ENCODE measurements at places on chromosomes 5 and 9.
A peak's percentile ranks its signal among the peaks of the same experiment; 100 is the strongest.

- no peak for DNase-seq
Measured at GRCh38 chr5:121681229-121681855, 170.3 kb upstream of the FTMT start.

- DNase-seq = no peak
Measured at GRCh38 chr9:101028346-101029314, at the start of gene PLPPR1. Gene PLPPR1, plus strand, starts transcription at chr9:101028727.

DNA sequence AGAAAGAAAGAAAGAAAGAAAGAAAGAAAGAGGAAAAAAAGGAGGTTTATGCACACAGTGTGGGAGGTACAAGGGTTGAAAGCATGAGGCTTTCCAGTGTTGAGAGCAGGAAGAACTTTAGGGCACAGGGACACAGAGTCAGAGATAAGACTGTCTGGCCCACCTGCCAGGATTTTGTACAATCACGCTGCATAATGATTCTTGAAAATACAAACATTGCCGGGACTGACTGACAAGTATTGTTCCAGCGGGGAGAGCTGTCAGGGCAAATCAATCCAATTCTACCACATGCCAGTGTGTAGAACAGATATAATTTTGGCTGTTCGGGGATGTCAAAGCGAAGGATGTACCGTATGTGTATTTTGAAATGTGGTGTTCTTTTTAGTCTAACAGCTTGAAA, 254.7 kb downstream of the NTRK2 start:
- no peak for DNase-seq

DNA sequence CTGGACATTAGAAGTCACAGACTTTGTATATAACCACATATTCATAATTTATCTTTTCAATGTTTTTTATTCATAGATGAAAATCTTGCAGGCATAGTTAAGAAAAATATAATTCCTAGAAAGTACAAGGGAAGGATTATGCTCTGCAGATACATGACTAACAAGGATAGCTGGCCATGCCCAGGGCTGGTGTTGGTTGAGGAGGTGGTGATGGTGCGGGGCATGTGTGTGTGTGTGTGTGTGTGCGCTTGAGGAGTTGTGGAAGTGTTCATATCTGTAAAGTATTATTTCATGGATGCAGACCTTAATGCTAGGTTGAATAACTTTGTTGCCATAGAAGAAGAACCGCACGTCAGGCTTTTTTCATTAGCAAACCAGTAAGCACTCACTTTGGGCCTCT, 1.3 kb downstream of the S1PR3 start:
- DNase-seq = no peak

GRCh38 chr5:1498623-1499416, 24.9 kb downstream of the LPCAT1 start:
- peak; percentile 48 for DNase-seq
